A549 treated with GW870086 at 1 μM for 4 hours (cell line): ENCODE measurements at places on chromosomes 3 and 15. TPM values are rescaled to one million over a fixed set of nuclear protein-coding genes. Genes with fewer than 3 reads are reported as not detected.

The ARHGEF26 gene
- 7.1 to 10.1 TPM (median 8.7 TPM) in 5 replicates for total RNA-seq

The SYNPR gene
- total RNA-seq: not detected in 5 replicates

The P2RY1 gene
- total RNA-seq: 0.43 to 0.60 TPM (median 0.50 TPM) in 5 replicates

The INKA1 gene
- 1.1 to 2.3 TPM (median 1.9 TPM) in 5 replicates for total RNA-seq

The NPAP1 gene
- not detected in 5 replicates for total RNA-seq

The OXSM gene
- 17.6 to 20.2 TPM (median 19.2 TPM) in 5 replicates for total RNA-seq

The XCR1 gene
- not detected in 5 replicates for total RNA-seq

The CAV3 gene
- 0.31 TPM in 1 of 5 replicates, not detected in the others for total RNA-seq

The GPR15 gene
- total RNA-seq: not detected in 5 replicates

The TRPC1 gene
- 4.7 to 9.8 TPM (median 8.4 TPM) in 5 replicates for total RNA-seq

The GRAMD1C gene
- 0.47 to 1.2 TPM (median 0.96 TPM) in 5 replicates for total RNA-seq

The BHLHE40 gene
- total RNA-seq: 72.0 to 96.2 TPM (median 88.2 TPM) in 5 replicates

The RTF1 gene
- 17.4 to 23.1 TPM (median 21.3 TPM) in 5 replicates for total RNA-seq

The BCL2A1 gene
- total RNA-seq: 10.2 to 13.6 TPM (median 10.8 TPM) in 5 replicates

The LTF gene
- not detected in 5 replicates for total RNA-seq

The TRPM1 gene
- not detected in 5 replicates for total RNA-seq

The MRAS gene
- total RNA-seq: 7.1 to 11.4 TPM (median 9.2 TPM) in 5 replicates

The FEZF2 gene
- not detected in 5 replicates for total RNA-seq

The MYO5C gene
- 5.9 to 7.8 TPM (median 7.4 TPM) in 5 replicates for total RNA-seq

The MAGEL2 gene
- total RNA-seq: not detected in 5 replicates

The UACA gene
- total RNA-seq: 27.8 to 48.7 TPM (median 39.4 TPM) in 5 replicates

The TLR9 gene
- total RNA-seq: 0.09 TPM in 1 of 5 replicates, not detected in the others

The FOXL2 gene
- 2.7 to 4.8 TPM (median 4.5 TPM) in 5 replicates for total RNA-seq

The MYLK gene
- 10.5 to 16.3 TPM (median 12.6 TPM) in 5 replicates for total RNA-seq

The GPR160 gene
- total RNA-seq: 1.2 to 2.1 TPM (median 1.6 TPM) in 5 replicates

The ALG1L2 gene
- not detected in 5 replicates for total RNA-seq

The CCDC9B gene
- 15.2 to 22.6 TPM (median 18.3 TPM) in 5 replicates for total RNA-seq

The ICE2 gene
- total RNA-seq: 33.2 to 39.4 TPM (median 35.9 TPM) in 5 replicates

The PARP6 gene
- total RNA-seq: 48.2 to 63.2 TPM (median 62.4 TPM) in 5 replicates

The INTS14 gene
- 42.4 to 46.5 TPM (median 43.2 TPM) in 5 replicates for total RNA-seq

The DNAH12 gene
- total RNA-seq: 0.05 to 0.16 TPM (median 0.08 TPM) in 3 of 5 replicates, not detected in the others

The TUSC7 gene
- total RNA-seq: not detected in 5 replicates

The DUOXA2 gene
- total RNA-seq: not detected in 5 replicates

The TTC21A gene
- total RNA-seq: 1.3 to 2.5 TPM (median 1.9 TPM) in 5 replicates

The SNRPN gene
- 95.5 to 100.0 TPM (median 96.7 TPM) in 5 replicates for total RNA-seq

The TEX55 gene
- total RNA-seq: not detected in 5 replicates

The ARHGAP11A gene
- total RNA-seq: 50.8 to 80.9 TPM (median 76.2 TPM) in 5 replicates

The DOCK3 gene
- 0.27 to 0.39 TPM (median 0.35 TPM) in 5 replicates for total RNA-seq

The ADAMTSL3 gene
- total RNA-seq: 0.19 to 0.58 TPM (median 0.29 TPM) in 5 replicates

The TRAT1 gene
- not detected in 5 replicates for total RNA-seq

The DYNC1LI1 gene
- total RNA-seq: 39.6 to 48.5 TPM (median 42.3 TPM) in 5 replicates

The SLC7A14 gene
- total RNA-seq: 0.01 TPM in 1 of 5 replicates, not detected in the others

The SPTBN5 gene
- total RNA-seq: 0.10 to 0.36 TPM (median 0.16 TPM) in 5 replicates

The MYRIP gene
- 0.03 TPM in 1 of 5 replicates, not detected in the others for total RNA-seq

The CCDC39 gene
- total RNA-seq: 0.17 TPM in 1 of 5 replicates, not detected in the others

The NUP210 gene
- total RNA-seq: 31.1 to 44.3 TPM (median 38.2 TPM) in 5 replicates

The ROPN1 gene
- total RNA-seq: not detected in 5 replicates

The ZIC4 gene
- total RNA-seq: not detected in 5 replicates

The TMEM212 gene
- total RNA-seq: not detected in 5 replicates

The DAZL gene
- not detected in 5 replicates for total RNA-seq
